ENCODE measurements at places on chromosomes 13 and 19. TPM values are rescaled to one million over a fixed set of nuclear protein-coding genes. Genes with fewer than 3 reads are reported as not detected.

Gene PSMD8
- total RNA-seq: 287 TPM

Gene NALCN
- 9.2 TPM for total RNA-seq

Gene CLIP3
- total RNA-seq: 4.8 TPM

Gene SDHAF1
- 11.4 TPM for total RNA-seq

DNA sequence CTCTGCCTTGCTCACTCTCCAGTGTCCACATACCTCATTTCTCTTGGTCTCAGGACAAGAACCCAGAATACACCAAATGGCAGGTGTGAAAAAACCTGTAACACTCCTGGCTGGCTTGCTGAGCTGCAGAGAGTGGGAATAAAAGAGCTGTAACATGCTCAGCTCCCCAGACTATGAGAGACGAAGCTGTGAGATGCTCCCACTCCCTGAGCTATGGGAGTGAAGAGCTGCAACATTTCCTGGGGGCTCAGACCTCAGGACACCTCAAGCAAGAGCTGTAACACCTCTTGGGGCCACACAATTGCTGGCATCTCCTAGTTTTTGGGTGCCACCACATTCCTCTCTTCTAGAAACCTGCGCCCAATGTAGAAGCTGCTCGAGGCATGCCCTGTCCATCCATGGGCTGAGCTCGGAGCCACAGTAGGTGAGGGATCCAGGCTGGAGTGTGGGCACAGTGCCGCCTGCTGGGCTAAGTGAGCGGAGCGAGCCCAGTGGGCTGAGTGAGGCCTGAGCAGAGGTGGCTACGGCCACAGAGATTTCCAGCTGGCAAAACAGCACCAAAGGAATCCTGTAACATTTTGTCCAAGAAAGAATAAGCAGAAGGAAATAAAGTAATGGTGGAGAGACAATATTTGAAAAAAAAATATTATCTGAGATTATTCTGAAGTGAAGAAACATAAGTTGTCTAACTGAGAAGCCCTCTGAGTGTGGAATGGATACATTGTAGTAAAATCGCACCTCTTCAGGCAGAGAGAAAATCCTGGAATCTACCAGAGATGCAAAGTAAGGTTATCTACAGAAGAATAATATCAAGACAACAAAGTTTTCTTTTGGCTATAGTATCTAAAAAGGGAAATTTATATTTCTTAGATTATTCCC, 186.2 kb upstream of the PCDH9 start:
- H3K36me3 ChIP-seq: no peaks in the 10 kb centered on the region
- H3K27me3 ChIP-seq: no peaks in the 10 kb centered on the region
- H3K4me3 ChIP-seq: no peak overlapping the region

DNA sequence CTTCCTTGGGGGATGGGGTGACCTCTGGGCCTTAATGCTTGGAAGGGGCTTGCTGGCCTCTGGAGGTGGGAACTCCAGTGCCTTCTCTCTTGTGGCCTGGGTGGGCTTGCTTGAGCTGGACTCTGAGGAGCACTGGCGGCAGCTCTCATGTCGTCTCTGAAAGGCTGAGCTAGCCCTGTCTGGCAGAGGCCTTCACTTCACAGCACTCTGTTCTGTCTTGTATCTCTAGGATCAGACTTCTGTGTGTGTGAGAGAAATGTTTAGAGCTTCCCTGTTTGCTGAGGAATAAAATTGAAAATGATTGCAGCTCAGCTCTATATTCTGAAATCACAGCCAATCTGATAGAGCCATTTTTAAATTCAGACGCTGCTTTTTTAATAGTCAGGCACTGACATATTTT, 185.3 kb downstream of the KCNRG start:
- H3K27me3 ChIP-seq: no peaks in the 10 kb centered on the region
- peaks cover 5% of the 10 kb centered on the region for H3K4me1 ChIP-seq
- H3K36me3 ChIP-seq: no peaks in the 10 kb centered on the region

- no peaks in the 10 kb centered on the region for H3K36me3 ChIP-seq
- no peak overlapping the region for H3K27ac ChIP-seq
- no peak for DNase-seq
- no peak overlapping the region for H3K4me3 ChIP-seq
- H3K4me1 ChIP-seq: peaks cover 9% of the 10 kb centered on the region
Observed at GRCh38 chr19:43818500-43818899, 8.6 kb upstream of the ZNF283 start.

DNA sequence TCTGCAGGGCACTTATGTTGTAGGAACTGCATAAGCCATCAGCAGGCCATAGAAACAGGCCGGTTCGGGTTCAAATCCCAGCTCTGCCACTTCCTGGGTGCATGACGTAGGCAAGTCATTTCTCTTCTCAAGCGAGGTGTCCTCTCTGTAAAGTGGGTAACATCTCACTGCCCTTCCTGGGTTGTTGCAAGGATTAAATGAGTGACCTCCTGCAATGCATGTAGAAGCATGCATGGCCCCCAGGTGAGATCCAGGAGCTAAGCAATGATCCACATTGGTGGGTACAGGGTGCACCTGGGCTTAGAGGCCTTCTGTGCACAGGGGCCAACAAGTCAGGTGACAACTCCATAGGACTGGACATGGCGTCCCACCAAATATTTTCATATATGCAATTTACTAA, 13.8 kb downstream of the PHLDB3 start:
- peaks cover 19% of the 10 kb centered on the region for H3K36me3 ChIP-seq
- H3K27ac ChIP-seq: no peak overlapping the region
- no peaks in the 10 kb centered on the region for H3K4me1 ChIP-seq
- DNase-seq: no peak
- H3K4me3 ChIP-seq: no peak overlapping the region
- no peaks in the 10 kb centered on the region for H3K27me3 ChIP-seq
